ENCODE measurements at places on chromosomes 1 and 21.

DNA sequence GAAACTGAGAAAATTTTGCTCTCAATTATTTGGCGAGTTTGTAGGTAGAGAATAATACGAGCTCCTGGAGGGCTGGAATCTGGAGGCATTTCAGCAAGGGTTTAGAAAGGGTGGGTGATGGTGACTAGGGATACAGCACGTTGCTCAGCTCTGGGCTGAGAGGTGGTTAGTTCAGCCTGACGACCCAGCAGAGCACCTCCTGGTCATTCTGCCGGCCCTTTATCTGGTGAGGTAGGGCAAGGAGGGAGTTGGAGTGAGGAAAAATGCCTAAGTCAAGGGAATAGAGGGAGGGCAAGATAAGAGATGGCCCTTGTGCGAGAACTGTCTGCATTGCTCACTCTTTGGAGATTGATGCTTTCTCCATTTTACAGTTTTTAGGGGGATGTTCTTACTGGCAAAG lies 19.1 kb downstream of the GALNT2 start:
- DNase-seq: no peak

DNA sequence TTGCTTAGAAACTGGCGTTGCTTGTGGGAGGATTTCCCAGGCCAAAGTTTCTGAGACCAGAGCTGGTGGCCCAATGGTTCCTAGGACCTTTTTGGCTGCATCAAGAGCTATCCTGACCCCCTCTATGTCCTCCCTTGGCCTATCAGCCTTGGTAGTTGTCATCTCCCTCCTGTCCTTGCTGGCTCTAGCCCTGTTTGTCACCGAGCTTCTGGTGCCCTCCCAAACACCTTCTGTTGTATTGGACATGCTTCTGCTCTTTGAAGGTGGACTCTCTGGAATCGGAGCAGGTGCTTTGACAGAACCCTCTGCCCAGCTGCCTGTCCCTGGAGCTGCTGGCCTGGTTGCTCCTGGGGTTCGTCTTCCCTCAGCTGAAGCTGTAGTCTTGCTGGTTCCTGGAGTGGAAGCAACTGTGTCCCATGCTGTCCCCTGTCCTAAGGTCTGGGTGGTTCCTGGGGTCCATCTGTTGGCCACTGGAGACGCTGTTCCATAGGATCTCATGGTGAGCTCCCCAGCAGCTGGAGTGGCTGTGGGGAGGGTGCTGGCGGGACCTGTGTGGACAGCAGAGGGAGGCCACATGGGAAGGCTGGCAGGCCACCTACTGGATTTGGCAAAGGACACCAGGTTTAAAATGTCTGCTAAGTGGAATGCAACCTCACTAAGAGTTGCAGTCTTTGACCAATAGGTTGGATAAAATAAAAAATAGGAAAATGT lies 9.4 kb downstream of the FCAMR start:
- no peak for DNase-seq

DNA sequence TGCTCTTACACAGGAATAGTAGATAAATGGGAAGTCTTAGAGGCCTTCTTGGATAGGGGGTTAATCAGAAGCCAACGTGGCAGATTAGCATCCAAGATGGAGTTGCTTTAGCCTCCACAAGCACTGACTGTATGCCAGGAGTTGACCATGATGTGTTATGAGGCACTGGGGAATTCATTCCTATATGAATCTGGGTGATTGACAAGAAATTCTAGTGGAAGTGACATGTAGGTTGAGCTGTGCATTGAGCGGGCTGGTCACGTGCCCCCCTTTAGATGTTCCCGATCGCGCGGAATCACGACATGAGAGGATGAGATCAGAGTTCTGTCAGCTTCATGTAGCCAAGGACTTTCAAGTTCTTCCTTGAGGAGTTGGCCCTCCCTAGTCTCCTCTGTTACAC lies 31.7 kb downstream of the GALNT2 start:
- no peak for DNase-seq

DNA sequence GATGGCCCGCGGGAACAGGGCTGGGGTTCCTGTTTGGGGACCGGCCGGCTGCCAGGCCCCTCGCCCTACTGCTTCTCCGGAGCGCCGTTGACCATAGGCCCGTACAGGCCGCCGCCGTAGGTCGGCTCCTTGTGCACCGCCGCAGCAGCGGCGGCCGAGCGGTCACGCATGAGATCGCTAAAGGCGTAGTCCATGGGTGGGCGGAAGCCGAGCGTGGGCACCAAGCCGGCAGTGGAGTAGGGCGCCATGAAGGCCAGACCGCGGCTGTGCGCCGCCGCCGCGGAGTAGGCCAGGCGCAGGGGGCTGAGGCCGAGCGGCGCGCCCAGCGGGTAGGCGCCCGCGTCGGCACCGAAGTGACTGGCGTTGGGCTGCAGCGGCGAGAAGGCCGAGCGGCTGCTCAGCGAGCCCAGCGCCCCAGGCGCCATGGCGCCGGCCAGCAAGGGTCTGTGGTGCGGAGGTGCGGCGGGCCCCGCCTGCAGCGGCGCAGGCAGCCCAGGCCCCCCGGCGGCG lies 4.6 kb downstream of the DMRTA2 start:
- no peak for DNase-seq

GRCh38 chr1:228006786-228007048 lies at the start of gene WNT3A:
Gene WNT3A, plus strand, starts transcription at chr1:228006998. Its CDS starts 131 bp downstream, at chr1:228007129.
- DNase-seq: no peak

DNA sequence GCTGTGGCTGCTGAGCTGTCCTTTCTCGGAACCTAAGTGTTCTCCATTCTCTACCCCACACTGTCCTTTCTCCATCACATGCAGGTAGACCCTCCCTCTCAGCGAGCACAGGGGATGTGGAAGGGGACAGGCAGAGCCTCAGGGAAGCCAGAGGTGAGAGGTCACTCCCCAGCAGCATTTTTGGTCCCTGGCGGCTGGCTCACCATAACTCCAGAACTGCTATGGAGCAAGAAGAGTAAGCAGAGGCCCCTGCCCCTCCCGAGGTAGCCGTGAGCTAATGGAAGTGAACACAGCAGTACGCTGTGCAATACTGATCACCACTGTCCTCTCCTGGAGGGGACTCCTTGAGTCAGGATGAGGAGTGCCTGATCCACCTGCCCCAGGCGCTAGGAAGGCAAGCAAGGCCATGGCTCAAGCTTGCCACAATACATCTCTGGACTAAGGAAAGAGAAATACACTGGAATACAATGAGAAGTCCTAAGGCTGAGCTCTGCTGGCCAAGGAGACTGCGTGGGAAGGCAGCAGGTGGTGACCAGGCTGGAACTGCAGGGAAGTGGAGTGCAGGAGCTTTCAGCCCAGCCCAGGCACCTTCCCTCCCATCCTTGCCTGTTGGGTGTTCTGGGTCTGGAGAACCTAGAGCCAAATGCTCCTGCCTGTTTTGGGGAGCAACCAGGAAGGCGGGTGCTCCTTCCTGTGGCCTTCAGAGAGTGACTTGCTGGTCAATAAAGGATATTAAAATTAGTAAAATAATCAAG lies 96.2 kb downstream of the LAMC2 start:
- DNase-seq: no peak

DNA sequence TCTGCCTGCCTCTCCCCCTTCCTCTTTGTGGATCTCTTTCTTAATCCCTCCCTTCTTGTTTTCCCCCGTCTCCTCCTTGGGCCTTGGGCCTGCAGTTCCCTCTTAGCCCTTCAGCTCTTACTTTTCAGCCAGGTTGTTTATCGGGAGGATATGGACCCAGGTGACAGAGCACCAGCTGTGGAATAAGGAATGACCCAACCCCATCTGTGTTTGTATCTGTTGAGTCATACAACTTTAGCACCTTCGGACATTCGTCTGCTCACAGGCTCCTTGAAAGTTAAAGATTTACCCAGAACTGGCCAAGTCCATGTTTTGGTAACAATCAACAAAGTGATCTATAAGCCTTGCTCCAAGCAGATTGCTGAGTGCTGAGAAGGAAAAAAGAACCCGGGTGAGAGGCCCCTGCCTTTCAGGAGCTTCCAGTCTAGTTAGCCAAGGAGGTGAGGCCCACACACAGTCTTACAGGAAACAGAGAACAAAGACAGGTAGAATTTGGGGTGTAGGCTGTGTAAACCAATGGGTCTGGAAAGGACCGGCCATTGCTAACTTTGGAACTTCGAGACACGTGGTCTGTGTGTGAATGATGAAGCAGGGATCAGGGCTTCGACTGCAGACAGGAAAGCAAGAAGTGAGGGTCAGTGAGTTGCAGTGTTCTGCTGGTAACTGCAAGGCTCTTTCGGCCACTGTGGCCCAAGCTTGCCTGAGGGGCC lies 66.7 kb upstream of the F3 start:
- DNase-seq: no peak

- DNase-seq: no peak
Measured at GRCh38 chr1:183218027-183218618, 32.1 kb downstream of the LAMC2 start.

DNA sequence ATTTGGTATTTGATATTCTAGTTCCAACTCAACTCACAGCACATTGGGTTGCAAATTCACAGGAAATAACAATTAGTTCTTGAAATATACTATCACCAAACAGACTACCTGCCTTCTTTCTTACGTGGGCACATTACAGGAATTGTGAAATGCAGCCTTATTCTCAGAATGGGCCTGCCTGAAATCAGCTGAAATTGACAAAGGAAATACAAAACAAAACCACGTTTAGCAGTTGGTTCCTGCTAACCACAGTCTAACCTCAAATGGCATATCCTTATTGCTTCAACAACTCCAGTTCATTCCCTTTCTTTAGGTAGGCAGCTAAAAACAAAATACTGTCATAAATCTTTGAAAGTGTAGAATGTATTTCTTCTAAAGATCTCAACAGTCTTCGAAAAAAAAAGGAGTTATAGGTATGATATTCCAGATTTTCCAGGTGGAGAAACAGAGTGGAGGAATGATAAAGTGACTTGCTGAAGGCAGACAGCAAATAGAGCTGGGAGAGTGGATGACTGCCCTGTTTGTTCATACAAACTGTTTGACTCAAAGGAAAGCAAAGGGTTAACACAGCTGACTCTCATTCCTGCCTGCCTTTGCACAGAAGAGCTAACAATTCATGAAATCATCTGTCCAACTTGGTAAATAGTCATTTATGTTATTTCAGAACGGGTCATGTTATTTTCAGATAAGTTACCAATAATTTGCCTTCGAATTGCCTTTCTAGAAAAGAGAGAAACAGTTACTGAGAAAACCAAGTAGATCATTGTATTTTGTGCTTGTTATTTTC lies 1.6 kb upstream of the GREM2 start:
- no peak for DNase-seq

GRCh38 chr1:96782206-96782605 lies 60.6 kb downstream of the PTBP2 start:
- no peak for DNase-seq

All from right renal cortex interstitium (tissue), 3 donors.